ENCODE measurements at places on chromosomes 16 and 17.

GRCh38 chr16:84003038-84003437 lies 35.0 kb downstream of the NECAB2 start:
- DNase-seq = no peak

DNA sequence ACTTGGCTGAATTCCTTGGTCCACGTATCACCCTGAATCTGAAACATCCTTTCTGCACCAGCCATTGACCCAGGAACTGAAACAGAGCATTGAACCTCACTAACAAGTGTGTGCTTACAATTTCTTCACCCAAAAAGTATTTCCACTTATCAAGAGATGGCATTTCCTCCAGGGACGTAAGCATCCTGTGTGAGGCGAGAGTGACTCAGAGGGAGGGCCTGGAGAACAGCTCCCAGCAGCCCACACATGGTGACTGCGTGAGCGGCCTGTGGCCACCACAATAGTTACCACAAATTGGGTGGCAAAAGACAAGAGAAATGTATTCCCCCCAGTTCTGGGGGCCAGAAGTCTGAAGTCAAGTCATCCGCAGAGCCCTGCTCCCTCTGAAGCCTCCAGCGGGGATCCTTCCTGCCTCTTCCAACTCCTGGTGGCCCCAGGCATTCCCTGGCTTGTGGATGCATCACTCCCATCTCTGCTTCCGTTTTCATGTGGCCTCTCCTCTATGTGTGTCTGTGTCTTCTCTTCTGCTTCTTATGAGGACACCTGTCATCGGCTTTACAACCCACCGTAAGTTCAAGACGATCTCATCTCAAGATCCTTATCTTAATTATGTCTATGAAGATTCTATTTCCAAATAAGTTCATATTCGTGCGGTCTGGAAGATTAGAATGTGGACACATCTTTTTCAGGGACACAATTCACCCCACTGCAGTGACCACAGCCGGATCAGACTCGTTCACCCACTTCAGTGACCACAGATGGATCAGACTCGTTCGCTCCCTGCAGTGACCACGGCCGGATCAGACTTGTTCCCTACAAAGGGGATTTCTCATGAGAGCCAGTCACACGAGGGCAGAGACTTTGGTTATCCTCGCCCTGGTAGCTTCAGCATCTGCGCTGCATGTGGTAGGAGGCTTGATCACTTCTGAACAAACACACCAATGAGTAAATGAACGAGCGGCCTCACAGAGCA lies 122.6 kb upstream of the FOXF1 start:
- DNase-seq = no peak

- DNase-seq = no peak
These were observed 20.0 kb upstream of the KIF19 start for GRCh38 chr17:74305865-74306654.

DNA sequence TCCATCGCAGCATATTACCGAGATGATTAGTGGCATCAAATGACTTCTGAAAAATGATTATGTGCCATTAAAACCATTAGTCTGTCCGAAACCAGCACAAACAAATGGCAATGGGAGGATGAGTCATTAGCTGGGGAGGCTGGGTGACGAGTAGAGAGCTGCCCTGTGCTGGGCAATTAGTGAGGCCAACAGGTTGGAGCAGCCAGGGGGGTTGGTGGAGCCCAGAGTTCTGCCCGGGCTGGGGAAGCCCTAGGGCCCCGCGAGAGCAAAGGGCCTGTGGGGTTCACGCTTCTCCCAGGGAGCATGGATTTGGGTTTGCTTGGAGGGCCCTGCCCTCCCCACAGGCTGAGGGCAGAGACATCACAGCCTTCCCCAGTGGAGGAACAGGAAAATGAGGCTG lies 152.1 kb upstream of the RPL38 start:
- no peak for DNase-seq

GRCh38 chr16:89842471-89843408 lies 14.5 kb downstream of the SPIRE2 start:
- no peak for DNase-seq

- no peak for DNase-seq
These were observed 73.5 kb downstream of the GOSR1 start for GRCh38 chr17:30550512-30551273.

- no peak for DNase-seq
These were observed 4.9 kb downstream of the ASGR2 start for GRCh38 chr17:7109461-7110322.

DNA sequence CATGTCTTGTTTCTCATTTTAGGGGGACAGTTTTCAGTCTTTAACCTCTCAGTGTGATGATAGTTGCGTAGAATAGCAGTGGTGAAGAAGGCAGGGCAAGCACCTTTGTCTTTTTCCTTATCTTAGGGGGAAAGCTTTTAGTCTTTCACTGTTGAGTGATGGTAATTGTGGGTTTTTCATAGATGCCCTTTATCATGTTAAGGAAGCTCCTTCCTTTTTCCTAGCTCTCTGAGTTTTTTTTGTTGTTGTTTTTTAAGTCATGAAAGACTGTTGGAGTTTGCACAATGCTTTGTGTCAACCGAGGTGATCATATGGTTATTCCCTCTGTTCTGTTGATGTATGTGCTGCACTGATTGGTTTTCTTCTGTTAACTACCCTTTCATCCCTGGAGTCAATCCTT lies 15.7 kb downstream of the NOL11 start:
- no peak for DNase-seq

DNA sequence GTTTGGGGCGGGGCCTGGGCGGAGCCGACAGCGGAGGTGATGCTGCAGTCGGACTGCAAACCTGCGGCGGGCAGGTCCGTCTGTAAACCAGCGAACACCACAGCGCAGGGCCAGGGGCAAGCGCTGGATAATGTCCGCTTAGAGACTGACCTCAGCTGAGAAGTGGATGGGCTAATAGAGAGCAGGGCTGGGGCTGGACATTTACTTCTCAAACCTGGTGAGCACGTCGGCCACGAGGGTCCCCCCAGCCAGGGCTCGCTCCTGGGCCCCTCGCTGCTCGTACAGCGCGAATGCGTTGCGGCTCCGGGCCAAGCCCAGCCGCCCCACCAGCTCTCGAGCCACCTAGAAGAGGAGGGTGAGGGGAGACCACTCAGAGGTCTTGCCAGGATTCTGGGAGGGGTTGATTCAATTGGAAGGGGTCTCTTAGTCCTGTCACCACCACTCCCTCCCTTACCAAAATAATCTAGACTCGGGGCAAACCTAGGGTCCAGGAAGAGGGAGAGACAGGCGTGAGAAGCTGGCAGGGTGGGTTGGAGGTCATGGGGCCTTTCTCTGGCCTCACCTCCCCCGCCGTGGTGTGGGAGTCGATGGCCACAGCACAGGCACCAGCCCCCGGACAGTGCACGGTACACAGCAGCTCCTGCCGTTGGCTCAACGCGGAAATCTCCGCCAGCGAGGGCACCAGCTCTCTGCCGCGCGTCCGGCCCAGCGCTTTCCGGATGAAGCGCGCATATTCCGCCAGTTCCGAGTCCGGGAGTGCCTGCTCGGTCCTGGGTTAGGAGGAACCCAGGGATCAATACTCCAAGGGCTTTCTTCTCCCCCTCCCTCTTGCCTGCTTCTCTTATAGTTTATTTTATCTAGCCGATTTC lies 5.8 kb downstream of the PLEKHH3 start:
- DNase-seq = no peak

DNA sequence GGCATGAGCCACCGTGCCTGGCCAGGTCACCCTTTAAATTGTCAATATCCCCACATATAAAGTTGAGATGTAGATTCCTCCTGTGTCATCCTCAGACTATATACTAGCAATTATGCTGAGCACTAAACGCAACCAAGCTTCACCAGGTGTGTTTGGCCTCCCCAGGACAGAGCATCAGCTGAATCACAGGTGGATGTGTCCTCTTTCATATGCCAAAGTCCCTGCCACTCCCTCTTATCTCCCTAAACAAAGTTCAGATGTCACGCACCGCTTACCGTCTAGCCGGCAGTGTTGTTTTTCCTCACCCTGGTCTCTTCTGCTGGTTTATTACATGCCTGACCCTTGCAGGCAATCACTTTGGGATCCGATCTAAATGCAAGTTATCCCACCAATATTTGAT lies 43.8 kb upstream of the ARHGAP44 start:
- DNase-seq = no peak

GRCh38 chr17:32323811-32324491 lies 18.0 kb downstream of the C17orf75 start:
- DNase-seq = no peak

GRCh38 chr16:80459966-80460365 lies 80.8 kb upstream of the DYNLRB2 start:
- no peak for DNase-seq

- no peak for DNase-seq
These were observed 193.8 kb downstream of the RAB11FIP4 start for GRCh38 chr17:31585280-31585630.

DNA sequence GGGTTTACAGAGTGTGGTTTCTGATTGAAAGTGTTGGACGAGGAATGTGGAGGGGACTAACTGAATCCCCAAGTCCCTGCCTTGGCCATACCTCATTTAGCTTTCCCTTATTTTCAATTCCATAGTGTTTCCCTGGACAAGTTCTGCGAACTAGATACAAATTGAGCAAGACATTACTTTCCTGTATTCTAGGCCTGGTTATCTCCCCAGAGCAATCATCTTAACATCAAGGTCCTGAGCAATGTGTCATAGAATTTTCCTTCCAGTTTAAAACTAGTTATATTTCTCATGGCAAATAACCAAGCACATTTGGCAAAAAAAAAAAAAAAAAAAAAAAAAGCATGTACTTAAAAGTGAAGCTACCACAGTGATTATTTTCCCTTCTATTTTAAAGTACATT lies 330.1 kb downstream of the CDH11 start:
- no peak for DNase-seq

- no peak for DNase-seq
These were observed 13.6 kb downstream of the HEATR6 start for GRCh38 chr17:60065136-60065535.

DNA sequence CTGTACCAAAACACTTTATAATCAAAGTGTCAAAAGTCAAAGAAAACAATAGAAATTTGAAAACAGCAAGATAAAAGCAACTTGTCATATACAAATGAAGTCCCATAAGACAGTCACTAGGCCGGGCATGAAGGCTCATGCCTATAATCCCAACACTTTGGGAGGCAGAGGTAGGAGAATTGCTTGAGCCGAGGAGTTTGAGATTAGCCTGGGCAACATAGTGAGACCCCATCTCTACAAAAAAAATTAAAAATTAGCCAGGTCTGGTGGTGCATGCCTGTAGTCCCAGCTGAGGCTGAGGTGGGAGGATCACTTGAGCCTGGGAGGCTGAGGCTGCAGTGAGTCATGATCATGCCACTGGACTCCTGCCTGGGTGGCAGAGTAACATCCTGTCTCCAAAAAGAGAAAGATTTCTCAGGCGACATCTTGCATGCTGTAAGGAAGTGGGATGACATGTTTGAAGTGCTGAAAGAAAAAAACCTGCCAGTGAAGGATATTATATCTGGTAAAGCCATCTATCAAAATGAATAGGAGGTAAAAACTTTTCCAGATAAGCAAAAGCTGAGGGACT lies 98.7 kb upstream of the NACA2 start:
- no peak for DNase-seq

- DNase-seq = no peak
These were observed 30.1 kb downstream of the HOXB1 start for GRCh38 chr17:48500435-48501426.

- peak; percentile 19 for DNase-seq
These were observed 57.3 kb upstream of the BCO1 start for GRCh38 chr16:81181013-81181720.

DNA sequence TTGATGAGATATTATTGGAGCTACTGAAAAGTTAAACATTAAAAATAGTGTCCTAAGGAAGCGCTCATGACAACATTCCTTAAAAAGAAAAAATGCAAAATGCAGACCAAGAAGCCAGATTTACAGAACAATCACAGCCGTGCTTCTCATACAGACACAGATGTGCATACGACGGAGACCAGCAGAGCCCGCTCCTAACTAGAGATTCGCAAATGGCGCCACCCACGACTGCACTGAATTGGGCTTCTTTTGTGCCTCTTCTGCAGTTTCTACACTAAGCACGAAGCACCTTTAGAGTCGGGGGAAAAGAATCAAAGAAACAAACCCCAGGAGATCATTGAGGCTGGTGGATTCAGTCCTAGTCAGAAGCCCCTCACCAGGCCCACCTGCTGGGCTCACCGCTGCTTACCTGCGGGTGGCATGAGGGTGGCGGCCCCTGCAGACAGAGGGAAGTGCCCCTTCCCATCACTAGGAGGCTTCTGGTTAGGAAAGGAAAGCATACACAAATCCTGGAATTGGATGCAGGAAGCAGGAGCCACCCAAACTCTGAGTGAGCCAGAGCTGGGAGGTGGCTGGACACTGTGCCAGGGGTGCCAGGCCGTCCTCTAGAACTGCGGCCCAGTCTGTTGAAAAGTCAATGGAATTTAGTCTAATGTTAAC lies 64.9 kb upstream of the CHMP6 start:
- no peak for DNase-seq

GRCh38 chr17:3935825-3936355 lies 19.6 kb upstream of the P2RX1 start:
- DNase-seq = no peak

DNA sequence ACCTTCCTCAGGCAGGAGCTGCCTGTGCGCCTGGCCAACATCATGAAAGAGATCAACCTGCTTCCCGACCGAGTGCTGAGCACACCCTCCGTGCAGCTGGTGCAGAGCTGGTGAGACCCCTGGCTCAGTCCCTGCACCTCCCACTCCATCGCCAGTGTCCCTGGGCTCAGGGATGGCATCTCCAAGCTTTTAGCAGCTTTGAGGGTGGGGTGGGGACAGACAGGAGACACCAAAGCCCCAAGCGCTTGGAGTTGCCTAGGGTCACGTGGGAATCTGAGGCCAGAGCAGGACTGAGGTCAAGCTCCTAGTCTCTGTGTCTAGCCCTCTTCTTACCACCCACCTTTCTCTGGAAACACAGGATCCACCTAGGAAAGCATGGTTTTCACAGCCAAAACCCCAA lies 2.3 kb downstream of the PDK2 start:
- no peak for DNase-seq

DNA sequence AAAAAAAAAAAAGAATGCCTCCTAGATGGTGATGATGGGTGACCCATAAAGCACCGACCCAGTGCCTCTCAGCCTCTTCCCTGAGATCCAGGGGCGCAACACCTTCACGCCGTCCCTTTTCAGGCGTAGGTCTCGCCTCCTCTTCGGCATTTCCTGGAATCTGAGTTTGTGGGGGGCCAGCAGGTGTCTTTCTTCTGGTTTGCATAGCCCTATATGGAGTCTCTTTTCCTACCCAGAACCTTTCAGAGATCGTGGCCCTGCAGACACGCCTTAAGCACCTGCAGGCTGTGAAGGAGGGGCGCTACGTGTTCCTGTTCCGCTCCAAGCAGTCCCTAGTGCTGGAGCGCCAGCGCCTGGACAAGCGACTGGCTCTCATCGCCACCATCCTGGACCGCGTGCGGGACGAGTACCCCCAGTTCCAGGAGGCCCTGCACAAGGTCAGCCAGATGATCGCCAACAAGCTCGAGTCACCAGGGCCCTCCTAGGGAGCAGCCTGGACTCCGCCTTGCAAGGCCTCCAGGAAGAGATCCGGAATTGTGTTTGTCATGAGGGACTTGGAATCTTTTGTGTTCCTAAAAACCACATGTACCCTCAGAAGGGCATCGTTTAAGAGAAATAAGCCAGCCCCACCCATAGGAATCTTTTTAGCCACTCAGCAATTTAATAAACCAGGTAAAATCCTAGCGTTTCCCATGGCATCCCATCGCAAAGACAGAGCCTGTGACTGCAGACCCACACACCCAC lies 1.9 kb upstream of the GAA start:
- no peak for DNase-seq

- no peak for DNase-seq
These were observed 21.5 kb downstream of the ABCC1 start for GRCh38 chr16:15970743-15971439.

Measured in progenitor cell of endocrine pancreas (in vitro differentiated cells).